NCI-H1930 (cell line): ENCODE measurements at places on chromosomes 1 and 21.

GRCh38 chr21:45282283-45283034 lies 5.2 kb downstream of the POFUT2 start:
- DNase-seq, result no peak

DNA sequence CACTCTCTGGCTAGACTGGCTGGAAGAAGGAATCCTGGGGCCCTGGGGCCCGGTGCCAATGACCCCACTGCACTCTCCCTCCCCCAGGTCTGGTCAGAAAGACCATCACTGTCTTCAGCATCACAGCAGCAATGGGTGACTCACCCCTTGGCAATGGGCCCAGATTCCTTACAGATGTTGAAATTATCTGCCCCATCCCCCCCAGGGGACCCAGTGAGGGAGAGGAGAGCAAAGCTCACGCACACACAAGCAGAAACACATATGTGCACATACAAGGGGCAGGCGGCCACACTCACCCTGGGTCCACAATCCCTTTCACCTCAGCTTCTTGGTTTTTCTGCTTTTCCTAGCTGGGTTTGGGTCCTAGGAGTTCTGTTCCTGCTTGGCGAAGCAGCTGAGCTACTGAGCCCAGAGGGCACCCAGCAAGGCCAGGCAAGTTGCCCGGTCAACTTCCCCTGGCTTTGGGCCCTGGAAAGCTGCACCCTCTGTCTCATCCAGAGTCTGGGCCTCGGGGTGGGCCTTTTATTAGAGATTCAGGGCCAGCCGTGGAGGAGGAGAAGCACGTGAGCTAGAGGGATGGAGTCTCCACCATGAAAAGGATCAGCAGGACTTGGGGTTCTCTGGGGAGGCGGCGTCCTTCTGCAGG lies 2.6 kb downstream of the COL16A1 start:
- DNase-seq, result peak; percentile 37

DNA sequence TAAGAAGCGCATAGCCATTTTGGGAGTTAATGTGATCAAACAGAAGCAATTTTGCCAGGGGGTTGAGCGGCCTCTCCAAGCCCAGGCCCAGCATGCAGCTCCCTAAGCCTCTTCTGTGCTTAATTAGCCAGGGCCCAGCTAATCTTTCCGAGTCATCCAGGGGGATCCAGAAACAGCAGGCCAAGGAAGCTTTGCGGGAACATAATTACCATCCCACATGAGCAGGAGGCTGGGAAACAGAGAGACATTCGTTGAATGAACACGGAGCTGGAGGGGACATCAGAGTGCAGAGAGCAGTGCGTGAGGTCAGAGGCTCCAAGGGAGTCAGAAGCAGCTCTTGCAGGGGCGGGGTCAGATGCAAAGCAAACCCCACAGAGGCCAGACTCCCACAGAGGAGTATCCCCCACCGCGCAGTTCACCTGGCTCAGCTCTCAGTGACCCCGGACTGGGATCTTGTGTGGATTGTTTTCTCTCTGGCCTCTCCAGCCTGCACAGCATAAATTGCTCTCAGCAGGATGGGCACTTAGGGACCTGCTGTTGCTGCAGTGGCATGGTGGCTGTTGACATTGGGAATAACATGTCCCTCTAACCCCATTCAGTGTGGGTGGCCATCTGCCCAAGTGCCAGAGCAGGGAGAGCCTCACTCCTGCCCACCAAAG lies 657.4 kb downstream of the AJAP1 start:
- DNase-seq, result no peak

- no peak for DNase-seq
Measured at GRCh38 chr1:155285631-155286044, 8.4 kb downstream of the HCN3 start.

DNA sequence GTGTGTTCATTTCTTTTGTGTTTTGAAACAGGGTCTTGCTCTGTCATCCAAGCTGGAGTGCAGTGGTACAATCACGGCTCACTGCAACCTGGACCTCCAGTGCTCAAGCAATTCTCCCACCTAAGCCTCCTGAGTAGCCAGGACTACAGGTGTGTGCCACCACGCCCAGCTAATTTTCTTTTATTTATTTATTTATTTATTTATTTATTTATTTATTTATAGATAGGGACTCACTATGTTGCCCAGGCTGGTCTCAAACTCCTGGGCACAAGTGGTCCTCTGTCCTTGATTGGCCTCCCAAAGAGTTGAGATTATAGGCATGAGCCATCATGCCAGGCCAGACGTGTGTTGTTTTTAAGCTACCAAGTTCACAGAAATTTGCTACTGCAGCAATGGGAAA lies 43.8 kb upstream of the TLR5 start:
- DNase-seq, result no peak

- DNase-seq, result no peak
Measured at GRCh38 chr1:16067127-16067768, 6.2 kb downstream of the FAM131C start.

DNA sequence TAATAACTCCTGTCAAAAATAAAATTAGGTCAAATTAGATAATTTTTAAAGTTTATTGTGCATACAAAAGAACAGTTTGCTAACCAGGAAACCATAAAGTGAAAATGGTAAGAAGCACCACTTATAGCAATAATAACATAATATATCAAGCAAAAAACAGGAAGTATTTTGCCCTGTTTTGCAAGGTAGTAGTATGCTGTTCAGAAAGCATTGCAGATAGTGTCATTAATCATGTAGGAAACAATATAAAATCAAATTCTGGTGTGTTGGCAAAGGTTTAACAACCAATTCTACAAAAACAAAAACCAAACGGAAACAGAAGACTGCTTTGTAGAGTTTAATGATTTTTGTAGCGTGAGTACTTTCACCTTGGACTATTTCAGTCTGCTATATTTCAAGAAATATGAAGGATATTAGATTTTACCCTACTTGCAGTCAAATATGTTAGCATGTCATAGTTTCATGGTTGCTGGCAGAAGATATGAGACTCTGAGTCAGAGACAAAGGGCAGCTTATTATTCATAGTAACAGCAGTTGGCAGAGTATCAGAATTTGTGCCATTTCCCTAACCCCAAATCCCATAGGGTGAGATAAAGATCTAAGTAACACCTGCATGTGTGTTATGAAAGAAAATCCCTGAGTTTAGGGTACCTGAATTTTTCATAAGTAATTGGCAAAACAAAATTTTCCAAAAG lies 729.0 kb upstream of the BRINP3 start:
- no peak for DNase-seq
